GF-D8 (cell line): ENCODE measurements at places on chromosomes 2 and 18.

DNA sequence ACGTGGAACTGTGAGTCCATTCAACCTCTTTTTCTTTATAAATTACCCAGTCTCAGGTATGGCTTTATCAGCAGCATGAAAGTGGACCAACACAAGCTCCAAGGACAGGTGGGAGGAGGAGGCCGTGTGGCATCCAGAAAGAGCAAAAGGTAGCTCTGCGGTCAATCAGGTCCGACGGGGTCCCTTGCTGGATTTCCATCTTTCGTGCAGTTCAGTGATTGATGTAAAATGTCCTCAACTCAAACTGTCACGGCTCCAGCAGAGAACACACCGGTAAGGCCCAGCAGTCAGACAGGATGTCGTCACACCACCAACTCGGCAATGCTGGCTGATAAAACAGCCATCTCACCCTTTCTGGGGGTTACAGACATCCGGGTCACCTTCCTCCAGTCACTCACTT, 123.3 kb downstream of the PXDN start:
- no peak for DNase-seq

- DNase-seq: no peak
Observed at GRCh38 chr2:8036366-8036765, 645.5 kb upstream of the ID2 start.

DNA sequence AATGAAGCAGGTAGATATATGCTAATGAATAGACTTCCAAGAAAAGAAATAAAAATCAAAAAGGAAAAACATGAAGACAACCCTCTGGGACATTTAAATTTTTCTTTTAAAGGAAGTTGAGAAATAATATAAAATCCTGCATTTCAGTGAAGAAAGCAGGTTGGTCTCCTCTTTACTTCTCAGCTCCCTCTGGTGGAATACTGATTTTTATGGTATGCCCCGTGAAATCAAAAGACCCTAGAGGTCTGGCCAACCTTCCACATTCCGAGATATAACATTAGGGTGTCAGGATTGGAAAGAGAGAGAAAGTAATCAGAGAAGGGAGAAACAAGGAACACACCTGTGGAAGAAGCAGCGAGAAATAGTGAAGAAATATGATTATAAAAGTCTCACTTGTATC, 72.7 kb downstream of the DNER start:
- DNase-seq: no peak

- no peak for DNase-seq
Observed at GRCh38 chr2:39511605-39512433, 74.7 kb upstream of the MAP4K3 start.

DNA sequence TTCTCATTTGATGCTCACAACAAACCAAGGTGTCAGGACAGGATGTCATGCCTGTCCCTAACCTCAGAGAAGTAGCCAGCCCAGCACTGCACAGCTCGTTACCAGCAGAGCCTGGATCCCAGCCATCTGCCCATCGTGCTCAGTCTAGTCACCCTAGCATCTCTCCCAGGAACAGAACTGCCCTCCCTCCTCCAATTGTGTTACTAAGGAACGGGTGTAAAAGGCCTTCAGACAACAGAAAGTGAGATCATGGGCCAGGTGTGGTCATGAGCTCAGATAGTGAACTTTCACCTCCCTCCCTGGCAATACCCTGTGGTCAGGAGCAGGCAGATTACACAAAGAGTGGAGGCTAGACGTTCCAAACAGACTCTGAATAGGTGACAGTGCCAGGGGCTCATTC, 111.8 kb upstream of the PPP1CB start:
- DNase-seq: no peak

DNA sequence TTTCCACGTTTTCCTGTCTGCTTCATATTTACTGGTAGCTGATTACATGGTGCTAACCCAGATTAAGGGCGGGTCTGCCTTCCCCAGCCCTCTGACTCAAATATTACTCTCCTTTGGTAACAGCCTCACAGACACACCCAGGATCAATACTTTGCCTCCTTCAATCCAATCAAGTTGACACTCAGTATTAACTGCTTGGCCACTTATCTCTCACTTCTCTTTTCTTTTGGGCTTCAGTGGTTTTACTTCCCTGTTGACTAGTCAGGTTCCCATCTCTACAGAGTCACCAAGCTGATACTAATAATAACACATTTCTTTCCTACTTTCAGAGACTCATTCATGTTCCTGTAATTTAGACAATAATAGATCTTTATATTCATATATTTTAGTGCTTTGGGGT, 302.2 kb upstream of the MAP2 start:
- DNase-seq: no peak

DNA sequence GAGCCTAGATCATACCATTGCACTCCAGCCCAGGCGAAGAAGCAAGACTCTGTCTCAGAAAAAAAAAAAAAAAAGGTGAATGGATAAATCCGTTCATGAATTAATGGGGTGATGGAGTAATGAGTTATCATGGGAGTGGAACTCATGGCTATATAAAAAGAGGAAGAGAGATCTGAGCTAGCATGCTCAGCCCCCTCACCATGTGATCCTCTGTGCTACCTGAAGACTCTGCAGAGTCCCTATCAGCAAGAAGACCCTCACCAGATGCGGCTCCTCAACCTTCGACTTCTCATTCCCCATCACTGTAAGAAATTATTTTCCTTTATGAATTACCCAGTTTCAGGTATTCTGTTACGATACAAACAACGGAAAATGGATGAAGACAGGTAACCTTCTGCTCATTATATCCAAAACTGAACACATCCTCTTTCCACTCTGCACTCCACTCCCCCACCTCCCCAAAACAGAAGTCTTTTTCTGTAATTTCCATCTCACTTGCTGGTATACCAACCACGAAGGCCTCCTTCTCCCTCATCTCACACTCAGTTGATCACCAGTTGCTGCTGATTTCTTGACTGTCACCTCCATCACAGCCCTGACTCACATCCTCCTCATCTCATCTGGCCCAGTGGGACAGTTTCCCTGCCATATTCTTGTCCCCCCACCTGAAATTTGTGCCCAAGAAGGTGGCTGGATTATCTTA, 8.8 kb downstream of the RETREG2 start:
- no peak for DNase-seq
